ENCODE measurements at places on chromosomes 11 and 22.

DNA sequence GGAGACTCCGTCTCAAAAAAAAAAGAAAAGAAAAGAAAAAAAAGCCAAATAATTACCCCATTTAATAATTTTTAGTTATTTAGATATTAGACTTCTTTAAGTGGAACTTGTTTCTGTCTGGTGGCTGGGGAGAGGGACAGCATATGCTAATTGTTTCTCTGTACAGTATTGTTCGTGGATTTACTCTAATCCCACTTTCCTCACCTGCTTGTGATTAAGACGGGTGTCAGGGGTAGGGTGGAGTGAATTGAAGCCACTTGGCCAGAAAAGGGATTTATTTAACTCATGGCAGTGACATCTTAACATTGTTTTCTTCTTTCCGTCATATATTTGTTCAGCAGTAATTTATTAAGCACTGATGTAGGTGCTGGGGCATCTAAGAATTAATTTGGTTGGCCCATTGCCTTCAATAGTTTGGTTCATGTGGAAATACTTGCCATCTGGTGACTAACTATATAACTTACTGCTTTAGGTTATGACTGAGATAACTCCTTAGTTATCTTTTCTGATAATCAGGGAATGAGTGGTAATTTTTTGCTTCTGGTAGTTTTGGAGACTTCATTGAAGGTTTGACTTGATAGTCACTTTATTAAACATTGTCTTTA is 4.6 kb downstream of the TNRC6B start:
- H3K4me1 ChIP-seq, result peaks cover 19% of the 10 kb centered on the region
- H3K36me3 ChIP-seq, result peaks cover 7% of the 10 kb centered on the region
- H3K4me3 ChIP-seq, result no peak overlapping the region
- no peak for DNase-seq

DNA sequence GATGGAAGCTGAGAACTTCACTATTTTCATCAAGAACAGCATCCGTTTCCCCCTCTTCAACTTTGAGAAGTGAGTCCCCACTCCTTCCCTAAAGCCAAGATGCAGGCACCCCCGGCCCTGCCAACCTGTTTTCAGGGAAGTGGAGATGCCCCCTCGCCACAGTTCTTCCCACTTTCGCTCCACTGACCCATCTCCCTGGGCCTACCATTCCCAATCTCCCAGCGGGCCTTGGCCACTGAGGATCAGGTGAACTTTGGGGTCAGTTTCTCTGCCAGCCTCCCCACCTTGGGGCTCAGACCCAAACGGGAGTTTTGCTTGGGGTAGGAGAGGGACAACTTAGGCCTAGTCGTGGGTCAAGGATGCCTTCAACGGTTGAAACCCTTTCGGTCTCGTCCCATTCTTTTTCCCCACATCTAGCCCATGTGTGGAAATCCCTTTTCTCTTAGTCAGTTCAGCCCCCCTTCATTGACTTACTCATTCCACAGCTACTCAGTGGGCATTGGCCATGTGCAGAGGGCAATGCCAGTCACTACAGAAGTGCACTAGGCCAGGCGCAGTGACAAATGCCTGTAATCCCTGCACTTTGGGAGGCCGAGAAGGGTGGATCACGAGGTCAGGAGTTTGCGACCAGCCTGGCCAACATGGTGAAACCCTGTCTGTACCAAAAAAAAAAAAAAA is 10.6 kb downstream of the P2RX3 start:
- no peaks in the 10 kb centered on the region for H3K36me3 ChIP-seq
- H3K4me1 ChIP-seq, result peaks cover 15% of the 10 kb centered on the region
- H3K27me3 ChIP-seq, result peaks cover 12% of the 10 kb centered on the region
- H3K27ac ChIP-seq, result no peak overlapping the region
- no peak for DNase-seq
- no peak overlapping the region for H3K4me3 ChIP-seq

DNA sequence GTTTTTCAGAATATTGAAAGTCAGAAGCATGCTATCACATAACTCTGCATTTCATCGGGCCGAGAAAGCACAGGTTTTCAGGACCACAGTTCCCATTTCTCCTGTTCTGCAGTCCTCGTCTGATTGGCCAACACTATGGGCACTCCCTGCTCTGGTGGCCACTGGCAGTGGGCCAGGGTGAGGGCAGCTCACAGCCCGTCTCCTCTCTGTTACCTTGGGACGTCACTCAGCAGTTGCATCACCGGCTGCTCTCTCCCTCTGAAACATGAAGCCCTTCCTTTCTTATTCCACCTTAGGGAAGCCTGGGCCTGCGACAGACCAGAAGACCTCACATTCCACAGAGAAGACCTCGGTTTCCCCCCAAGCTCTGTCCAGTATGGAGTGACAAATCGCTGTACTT is 11.4 kb upstream of the MICAL3 start:
- H3K36me3 ChIP-seq, result no peaks in the 10 kb centered on the region
- no peaks in the 10 kb centered on the region for H3K4me1 ChIP-seq
- H3K27ac ChIP-seq, result no peak overlapping the region
- H3K4me3 ChIP-seq, result no peak overlapping the region
- DNase-seq, result no peak

GRCh38 chr22:46640293-46641055 is 20.3 kb downstream of the GRAMD4 start:
- no peak for DNase-seq
- H3K4me1 ChIP-seq, result peaks cover 2% of the 10 kb centered on the region
- H3K27ac ChIP-seq, result no peak overlapping the region
- no peak overlapping the region for H3K4me3 ChIP-seq
- no peaks in the 10 kb centered on the region for H3K36me3 ChIP-seq

DNA sequence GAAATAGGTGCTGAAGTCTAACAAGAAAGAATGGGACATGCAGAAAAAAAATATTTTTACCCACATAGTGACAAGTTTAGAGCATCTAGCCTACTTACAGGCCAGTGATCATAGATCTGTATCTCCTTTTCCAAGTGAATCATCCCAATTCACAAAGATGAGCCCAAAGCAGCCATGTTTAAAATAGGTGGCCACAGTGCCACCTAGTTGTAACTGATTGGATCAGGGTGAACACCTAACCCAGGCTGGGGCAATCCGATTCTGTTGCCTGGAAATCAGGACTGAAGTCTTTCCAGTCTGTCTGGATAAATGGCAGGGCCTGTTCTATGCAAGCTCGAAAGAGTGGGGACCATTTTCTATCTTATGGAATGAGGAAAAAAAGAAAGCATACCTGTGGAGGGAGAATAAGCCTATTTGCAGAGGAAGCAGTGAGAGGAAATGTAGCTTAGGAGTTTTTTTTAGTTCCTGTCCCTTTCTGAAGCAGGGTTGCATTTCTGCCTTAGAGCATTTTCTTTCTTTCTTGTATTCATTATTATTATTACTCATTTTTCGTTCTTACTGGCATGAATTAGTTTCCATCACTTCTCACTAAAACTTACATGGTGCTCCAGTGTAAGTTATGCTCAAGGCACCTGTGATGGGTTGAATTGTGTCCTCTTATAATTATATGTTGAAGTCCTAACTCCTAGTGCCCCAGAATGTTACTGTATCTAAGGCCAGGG is 113.2 kb upstream of the RAG2 start:
- H3K4me1 ChIP-seq, result no peaks in the 10 kb centered on the region
- no peaks in the 10 kb centered on the region for H3K36me3 ChIP-seq
- no peak overlapping the region for H3K4me3 ChIP-seq
- H3K27me3 ChIP-seq, result peaks cover 5% of the 10 kb centered on the region
- H3K27ac ChIP-seq, result no peak overlapping the region

GRCh38 chr11:106061249-106061784 is 15.8 kb downstream of the KBTBD3 start:
- no peak for DNase-seq
- no peak overlapping the region for H3K27ac ChIP-seq
- no peaks in the 10 kb centered on the region for H3K36me3 ChIP-seq
- H3K4me1 ChIP-seq, result no peaks in the 10 kb centered on the region
- no peaks in the 10 kb centered on the region for H3K27me3 ChIP-seq
- H3K4me3 ChIP-seq, result no peak overlapping the region

GRCh38 chr22:46933040-46933930 is 170.8 kb downstream of the TBC1D22A start:
- H3K27me3 ChIP-seq, result no peaks in the 10 kb centered on the region
- DNase-seq, result no peak
- no peak overlapping the region for H3K27ac ChIP-seq

DNA sequence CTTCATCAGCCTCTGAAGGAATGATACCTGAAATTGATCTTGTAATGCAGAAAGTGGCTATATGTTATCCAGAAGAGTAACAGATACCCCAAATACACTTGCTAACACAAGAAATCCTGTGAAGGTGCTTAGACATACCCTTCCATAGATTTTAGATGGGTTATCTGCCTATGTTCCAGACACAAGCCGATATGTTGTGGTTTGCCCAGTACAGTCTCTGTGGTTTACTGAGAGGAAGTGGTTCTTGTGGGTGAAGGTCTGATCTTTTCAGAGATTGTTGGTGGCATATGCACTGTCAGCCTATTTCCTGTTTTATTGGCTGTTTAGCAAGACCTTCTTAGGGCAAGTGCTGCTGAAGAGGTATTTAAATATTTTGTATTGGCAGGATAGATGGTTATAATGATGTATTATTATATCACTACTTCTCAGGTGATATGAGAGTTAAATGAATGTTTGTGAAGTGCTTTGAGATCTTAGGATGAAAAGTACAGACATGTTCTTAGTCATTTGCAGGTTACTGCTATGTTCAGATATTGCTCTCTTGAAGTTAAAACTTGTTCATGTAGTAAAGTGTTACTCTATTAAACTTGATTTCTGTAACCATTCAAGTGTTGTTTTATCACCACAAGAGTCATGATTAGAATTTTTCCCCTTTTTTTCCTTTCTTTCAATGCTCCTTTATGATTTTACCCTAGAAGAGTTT is 8.2 kb downstream of the ARHGEF12 start:
- H3K36me3 ChIP-seq, result no peaks in the 10 kb centered on the region
- H3K27ac ChIP-seq, result no peak overlapping the region
- H3K4me3 ChIP-seq, result no peak overlapping the region
- peaks cover 2% of the 10 kb centered on the region for H3K4me1 ChIP-seq
- no peaks in the 10 kb centered on the region for H3K27me3 ChIP-seq

DNA sequence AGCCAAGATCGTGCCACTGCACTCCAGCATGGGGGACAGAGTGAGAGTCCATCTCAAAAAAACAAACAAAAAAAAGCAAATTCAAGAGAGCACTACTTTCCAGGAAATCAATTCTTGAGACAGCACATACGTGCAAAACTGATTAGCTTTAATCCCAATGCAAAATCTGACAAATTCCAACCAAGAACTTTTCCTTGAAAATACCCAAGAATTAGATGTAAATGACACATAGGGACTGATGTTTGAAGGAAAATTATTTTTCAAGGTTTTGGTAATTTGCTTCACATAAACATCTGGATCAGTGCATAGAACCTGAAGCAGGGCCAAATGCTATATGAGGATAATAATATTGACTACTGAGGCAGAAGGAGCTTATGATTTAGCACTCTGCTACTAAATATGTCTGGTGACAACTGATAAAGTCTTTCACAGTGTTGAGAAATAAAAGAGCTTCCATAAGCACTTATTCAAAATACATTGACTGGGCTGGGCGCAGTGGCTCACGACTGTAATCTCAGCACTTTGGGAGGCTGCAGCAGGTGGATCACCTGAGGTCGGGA is 8.8 kb downstream of the MAJIN start:
- H3K36me3 ChIP-seq, result no peaks in the 10 kb centered on the region
- no peaks in the 10 kb centered on the region for H3K4me1 ChIP-seq
- H3K27me3 ChIP-seq, result no peaks in the 10 kb centered on the region
- no peak for DNase-seq
- no peak overlapping the region for H3K27ac ChIP-seq
- H3K4me3 ChIP-seq, result no peak overlapping the region

DNA sequence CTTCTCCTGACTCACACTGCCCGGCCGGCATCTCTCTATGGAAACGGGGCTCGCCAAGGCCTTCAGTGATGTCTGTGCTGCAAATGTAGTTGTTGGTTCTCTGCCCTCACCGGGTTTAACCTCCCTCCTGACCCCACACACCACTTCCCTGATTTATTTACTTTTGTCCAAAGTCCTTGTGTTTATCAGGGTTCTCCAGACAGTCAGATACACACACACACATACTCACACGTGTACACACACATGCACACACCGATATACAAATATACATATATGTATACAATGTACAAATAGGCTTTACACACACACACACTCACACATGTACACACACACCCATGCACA is 647.0 kb downstream of the BRD1 start:
- H3K4me1 ChIP-seq, result peaks cover 4% of the 10 kb centered on the region
- no peak overlapping the region for H3K4me3 ChIP-seq
- H3K27me3 ChIP-seq, result no peaks in the 10 kb centered on the region
- DNase-seq, result no peak
- no peak overlapping the region for H3K27ac ChIP-seq

DNA sequence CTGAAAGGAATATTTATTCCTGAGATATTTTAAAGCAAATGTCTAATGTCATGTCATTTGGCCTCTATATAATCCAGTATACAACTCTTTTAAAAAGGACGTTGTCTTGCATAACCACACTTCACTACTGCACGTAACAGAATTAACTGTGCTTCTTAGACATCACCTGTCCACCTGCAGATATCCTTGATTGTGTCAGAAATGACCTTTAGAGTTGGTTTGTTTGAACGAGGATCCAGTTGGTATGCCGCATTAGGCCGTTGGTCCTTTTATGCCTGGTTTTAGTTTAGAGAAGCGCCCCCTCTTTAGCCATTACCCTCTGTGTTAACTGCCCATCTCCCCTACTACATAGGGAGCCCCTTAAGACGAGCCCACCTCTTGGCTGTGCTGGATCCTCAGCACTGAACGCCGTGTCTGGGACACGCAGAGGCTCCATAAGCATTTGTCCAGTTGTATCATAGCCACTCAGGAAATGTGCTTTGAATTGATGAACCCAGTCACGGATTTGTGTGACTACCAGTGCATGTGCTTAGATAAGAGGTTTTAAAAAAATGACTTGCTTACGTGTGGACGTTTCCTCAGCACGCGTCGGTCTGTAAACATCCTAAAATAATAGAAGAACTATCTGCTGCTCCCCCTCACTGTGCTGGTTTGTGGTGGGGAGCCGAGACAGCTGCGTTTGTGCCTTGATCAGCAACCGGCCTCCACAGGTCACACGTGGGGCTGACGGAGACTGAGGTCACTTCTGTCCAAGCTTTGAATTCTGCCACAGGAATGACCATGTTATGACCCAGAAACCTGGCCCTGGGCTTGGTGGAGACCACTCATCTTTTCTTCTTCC is 4.0 kb downstream of the MICAL2 start:
- no peak overlapping the region for H3K27ac ChIP-seq
- H3K4me3 ChIP-seq, result no peak overlapping the region
- DNase-seq, result no peak

- H3K4me1 ChIP-seq, result peaks cover 10% of the 10 kb centered on the region
- no peak for DNase-seq
- no peak overlapping the region for H3K27ac ChIP-seq
- H3K27me3 ChIP-seq, result no peaks in the 10 kb centered on the region
- H3K4me3 ChIP-seq, result no peak overlapping the region
- H3K36me3 ChIP-seq, result peaks cover 38% of the 10 kb centered on the region
Observed at GRCh38 chr11:57424792-57425564, 1.9 kb downstream of the SLC43A3 start.

- DNase-seq, result no peak
- no peak overlapping the region for H3K27ac ChIP-seq
- no peaks in the 10 kb centered on the region for H3K36me3 ChIP-seq
- no peaks in the 10 kb centered on the region for H3K4me1 ChIP-seq
- H3K4me3 ChIP-seq, result no peak overlapping the region
Observed at GRCh38 chr22:38930512-38930911, 26.9 kb upstream of the APOBEC3A start.
